Tracheal epithelial cell (primary cell): ENCODE measurements at places on chromosomes 5 and 9. TPM values are rescaled to one million over a fixed set of nuclear protein-coding genes. Genes with fewer than 3 reads are reported as not detected.

The HNRNPH1 gene
- 268 and 297 TPM in 2 replicates for total RNA-seq

The INSL4 gene
- total RNA-seq = not detected in 2 replicates

The ALDH1A1 gene
- 3.4 and 6.2 TPM in 2 replicates for total RNA-seq

The GABRA1 gene
- not detected in 2 replicates for total RNA-seq

The GPR151 gene
- not detected in 2 replicates for total RNA-seq

The HTR4 gene
- not detected in 2 replicates for total RNA-seq
